ENCODE measurements at places on chromosomes 16 and 17. TPM values are rescaled to one million over a fixed set of nuclear protein-coding genes. Genes with fewer than 3 reads are reported as not detected.
A peak's percentile ranks its signal among the peaks of the same experiment; 100 is the strongest.

DNA sequence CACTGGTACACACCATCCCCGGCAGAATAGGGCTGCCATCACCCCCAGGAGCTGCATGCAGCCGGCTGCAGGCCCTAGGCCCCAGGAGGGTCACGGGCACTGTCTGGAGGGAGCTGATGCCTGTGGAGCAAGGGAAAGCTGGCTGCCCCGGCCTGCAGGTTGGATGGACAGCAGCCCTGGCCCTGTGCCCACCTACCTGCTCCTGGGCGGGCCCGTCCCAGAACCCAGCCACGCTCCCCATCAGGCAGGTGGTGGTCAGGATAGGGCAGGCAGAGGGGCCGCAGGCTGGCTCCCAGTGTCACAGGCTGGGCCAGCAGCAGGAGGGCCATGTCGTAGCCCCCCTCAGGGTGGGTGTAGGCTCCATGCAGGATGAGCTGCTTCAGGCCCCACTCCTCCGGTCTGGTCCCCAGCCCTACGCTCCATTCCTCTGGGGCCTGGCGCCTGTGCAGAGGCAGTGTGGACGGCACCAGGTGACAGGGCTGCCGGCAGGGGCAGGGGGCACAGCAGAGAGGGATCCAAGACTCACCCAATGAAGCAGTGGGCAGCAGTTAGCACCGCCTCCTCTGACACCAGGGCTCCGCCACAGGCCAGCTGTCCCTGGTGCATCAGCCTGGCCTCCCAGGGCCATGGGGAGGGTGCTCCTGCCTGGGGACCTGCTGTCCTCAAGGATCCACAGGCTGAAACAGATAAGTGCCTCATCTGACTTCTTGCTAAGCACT, 4.0 kb downstream of the PRSS53 start:
- no peak for DNase-seq

DNA sequence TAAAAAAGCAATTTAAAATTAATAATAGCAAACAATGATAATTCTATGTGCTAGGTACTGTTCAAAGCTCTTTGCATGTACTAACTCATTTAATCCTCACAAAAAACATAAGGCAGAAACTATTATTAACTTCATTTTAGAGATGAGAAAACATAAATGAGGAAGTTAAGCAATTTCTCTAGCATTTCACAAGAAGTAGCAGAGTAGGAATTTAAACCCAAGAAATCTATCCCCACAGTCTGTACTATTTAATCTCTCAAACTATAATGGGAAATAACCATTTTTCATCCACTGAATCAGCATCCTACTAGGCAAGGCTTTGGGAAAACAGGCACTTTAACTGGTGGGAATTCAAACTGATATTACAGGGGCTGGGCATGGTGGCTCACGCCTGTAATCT, 42.2 kb upstream of the INTS2 start:
- DNase-seq: no peak

GRCh38 chr16:2077016-2077415, 29.2 kb downstream of the TSC2 start:
- DNase-seq: no peak

SLC16A6 gene
- total RNA-seq: 0.09 TPM

TMC8 gene
- total RNA-seq: not detected

DNA sequence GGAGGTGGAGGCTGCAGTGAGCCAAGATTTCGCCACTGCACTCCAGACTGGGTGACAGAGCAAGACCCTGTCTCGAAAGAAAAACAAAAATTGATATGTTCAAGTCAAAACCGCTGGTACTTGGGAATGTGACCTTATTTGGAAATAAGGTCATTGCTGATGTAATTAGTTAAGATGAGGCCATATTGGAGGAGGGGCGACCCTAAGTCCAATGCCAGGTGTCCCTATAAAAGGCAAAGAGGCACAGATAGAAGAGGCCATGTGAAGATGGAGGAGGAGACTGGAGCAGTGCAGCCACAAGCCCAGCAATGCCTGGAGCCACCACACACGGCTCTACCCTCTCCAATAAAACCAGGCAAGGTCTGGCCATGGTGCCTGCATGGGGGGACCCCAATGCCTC, 50.8 kb upstream of the JPH3 start:
- no peak for DNase-seq

DNA sequence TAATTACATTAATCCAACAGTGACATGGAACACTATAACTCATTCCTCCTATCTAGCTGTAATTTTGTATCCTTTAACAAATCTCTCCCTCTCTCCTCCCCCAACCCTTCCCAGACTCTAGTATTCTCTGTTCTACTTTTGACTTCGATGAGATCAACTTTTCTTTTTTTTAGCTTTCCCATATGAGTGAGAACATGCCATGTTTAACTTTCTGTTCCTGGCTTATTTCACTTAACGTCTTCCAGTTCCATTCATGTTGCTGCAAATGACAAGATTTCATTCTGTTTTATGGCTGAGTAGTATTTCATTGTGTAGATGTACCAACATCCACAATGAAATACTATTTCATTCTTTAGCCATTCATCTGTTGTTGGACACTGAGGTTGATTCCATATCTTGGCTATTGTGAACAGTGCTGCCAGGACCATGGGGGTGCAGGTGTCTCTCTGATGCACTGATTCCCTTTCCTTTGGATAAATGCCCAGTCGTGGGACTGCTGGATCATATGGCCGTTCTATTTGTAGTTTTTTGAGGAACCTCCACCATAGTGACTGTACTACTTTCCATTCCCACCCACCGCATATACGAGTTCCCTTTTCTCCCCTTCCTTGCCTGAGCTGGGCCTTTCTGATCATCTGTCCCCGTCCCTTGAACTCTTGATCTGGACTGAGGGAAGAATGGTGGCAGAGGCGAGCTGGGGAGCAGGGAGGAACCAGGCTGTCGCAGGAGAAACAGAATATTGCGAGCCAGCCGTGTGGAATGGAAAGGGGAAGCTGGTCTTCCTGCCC, 7.7 kb upstream of the CEP295NL start:
- no peak for DNase-seq

TSPOAP1 gene
- total RNA-seq: 1.1 TPM

- no peak for DNase-seq
These were observed 13.2 kb downstream of the TRPV3 start for GRCh38 chr17:3544365-3544764.

DNA sequence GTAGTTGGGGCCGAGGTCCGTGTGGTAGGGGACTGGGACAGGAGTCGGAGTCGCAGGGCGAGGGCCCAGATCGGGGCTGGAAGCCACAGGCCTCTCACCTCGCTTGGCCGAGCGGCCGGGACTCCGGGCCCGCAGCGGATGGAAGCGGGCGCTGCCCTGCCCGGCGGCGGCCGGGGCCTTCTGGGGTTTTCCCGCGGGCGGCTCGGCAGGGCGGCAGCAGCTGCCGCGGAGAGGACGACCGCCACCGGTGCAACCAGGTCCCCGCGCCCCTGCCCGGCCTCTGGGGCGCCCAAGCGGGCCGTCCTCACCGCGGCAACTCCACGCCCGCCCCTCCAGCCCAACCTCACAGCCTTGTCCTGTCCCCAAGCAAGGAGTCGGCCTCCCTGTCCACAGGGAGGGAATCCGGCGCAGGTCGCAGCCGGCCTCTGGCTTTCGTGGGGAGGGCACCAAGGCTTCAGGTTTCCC, 15.6 kb upstream of the UTP6 start:
- no peak for DNase-seq

GCGR gene
- total RNA-seq: not detected

DNA sequence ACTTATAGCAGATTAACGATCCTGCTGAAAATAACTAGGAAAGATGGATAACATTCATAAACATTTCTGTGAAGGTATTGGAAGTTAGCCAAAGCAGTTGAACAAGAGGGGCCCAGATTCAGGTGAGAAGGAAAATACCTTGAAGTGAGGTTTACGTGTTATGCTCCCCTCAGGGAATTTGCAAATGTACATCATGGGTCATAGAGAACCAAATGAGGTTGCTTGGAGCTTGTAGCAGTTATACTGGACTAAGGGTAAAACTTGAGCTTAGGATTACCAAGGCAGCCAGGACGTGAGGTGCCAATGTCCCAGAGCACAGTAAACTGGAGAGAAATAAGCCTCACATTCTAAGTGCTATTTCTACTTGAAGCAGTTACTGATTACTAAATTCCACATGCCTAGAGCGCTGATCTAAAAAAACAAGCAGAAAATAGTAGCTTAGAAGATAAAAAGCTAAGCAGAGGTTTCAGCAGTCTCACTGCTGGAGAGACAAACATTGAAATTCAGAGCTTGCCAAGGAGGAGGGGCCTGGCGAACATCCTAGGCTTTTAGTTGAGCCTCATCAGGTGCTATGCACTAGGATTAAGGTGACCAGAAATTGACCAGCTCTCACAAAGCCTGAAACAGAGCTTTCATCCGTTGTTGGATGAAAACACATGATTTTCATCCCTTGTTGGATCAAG, 136.7 kb upstream of the FAM20A start:
- DNase-seq: peak; percentile 50

DNA sequence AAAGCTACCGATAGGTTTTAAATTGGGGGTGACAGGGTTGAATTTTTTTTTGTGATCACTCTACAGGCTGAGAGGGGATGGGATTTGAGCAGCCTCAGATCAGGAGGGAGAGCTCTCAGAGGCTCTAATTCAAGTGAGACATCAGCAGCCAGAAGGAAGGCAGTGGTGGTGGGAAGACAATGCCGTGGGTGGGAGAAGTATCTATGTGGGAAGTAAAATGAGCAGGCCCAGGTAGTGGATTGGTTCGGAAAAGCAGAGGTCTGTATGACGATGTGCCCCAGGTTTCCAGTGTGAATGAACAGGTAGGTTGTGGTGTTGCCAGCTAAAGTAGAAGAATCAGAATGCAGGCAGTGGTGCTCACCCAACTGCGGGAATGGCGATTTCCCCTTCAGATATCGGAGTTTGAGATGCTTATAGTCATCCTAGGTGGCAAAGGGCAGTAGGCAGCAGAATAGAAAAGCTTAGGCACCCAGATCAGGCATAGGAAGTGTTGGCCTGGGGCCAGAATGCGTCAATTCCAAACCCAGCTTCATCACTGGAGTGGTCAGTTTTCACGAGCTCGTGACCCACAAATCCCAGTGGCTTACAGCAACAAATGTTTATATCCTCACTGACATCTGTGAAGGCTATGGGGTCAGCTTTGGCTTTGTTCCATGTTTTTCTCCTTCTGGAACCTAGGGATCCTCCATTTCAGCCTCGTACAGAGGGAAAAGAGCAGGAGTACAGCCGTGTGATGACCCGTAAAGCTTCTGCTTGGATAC, 24.0 kb downstream of the MEOX1 start:
- DNase-seq: no peak

GRCh38 chr16:87584271-87584670, 18.0 kb upstream of the JPH3 start:
- DNase-seq: peak; percentile 38

DNA sequence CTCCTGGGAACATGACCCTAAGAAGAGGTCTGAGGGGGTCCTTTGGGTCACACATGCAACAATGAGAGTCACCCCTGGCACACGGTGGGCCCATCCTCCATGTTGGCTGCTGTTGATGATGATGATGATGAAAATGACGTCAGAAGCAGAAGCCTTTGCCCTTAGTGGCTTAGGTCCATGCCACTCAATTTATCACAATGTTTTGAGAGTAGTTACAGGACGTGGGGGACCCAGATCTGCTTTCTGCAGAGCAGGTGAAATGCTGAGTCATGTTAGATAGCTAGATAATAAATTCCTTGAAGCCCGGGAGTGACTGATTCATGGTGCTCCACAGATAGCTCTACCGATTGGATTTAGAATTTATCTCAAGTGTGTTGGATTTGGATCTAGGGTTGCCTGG, 53.9 kb downstream of the VPS35L start:
- DNase-seq: no peak

DNA sequence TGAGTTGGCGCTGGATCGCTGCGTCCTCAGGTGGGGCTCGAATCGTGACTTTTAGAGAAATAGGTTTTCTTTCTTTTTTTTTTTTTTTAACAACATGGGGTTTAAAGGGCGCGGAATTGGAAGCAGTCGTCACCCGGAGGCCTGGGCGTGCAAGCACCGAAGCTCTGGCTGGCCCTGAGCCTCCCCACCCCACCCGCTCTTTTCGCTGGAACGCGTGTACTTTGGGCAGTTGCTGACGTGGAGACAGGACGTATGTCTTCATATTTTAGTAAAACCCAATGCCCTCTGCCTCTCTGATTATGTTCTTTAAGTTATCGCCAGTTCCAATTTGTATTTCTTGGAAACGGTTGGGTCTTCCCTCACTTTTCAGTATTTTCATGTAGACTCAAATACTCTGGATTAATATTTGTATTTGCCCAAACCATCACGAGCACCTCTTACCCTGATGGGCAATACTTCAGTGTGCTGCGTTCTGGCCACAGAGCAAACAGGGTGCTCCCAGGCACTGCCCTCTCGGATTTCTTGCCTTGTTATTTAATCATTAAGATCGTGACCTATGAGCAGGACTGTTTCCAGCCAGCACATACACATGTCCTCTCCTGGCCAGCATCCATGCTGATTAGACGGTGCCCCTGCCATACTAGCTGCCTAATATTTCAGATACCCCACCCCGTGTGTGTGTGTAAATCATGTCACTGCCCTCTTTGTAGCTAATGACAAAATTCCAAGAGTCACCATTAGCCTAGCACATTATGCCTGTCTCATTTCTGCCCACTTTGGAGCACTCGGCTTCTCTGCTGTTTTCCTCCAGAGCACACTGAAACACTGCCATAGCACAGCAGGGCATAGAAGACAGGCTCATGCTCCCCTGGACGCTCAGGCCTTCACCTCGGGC, 805 bp upstream of the C16orf95 start:
- peak; percentile 68 for DNase-seq

DNA sequence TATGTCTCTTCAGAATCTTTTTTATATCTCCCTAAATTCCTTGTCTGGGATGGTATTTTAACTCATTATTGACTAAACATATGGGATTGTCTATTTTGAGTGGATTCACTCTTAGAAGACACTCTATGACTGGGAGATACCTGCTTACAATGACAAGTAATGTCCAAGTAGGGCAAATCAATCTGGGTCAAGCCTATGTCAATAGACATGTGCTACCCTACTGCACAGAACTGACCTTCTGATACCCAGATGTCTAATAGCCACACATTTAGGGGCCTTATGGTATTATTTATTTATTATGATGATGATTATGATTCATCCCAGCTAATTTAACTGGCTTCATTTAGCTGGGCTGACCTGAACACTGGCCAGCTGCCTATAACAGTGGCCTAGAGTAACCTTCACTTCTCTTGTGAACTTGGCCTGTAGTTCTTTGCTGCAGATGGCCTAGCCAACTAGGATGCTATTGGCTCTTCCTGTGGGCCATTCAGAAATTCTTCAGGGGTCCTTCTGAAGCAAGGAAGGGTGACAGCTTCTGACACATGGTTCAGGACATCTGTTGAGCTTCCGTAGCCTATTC, 138.0 kb downstream of the ANKFN1 start:
- no peak for DNase-seq

Measured in fibroblast of the aortic adventitia (primary cell).